Daoy (cell line): ENCODE measurements at places on chromosomes 5 and 9. TPM values are rescaled to one million over a fixed set of nuclear protein-coding genes. Genes with fewer than 3 reads are reported as not detected.

- no peak for DNase-seq
Measured at GRCh38 chr5:126355940-126356339, 67.3 kb upstream of the GRAMD2B start.

DNA sequence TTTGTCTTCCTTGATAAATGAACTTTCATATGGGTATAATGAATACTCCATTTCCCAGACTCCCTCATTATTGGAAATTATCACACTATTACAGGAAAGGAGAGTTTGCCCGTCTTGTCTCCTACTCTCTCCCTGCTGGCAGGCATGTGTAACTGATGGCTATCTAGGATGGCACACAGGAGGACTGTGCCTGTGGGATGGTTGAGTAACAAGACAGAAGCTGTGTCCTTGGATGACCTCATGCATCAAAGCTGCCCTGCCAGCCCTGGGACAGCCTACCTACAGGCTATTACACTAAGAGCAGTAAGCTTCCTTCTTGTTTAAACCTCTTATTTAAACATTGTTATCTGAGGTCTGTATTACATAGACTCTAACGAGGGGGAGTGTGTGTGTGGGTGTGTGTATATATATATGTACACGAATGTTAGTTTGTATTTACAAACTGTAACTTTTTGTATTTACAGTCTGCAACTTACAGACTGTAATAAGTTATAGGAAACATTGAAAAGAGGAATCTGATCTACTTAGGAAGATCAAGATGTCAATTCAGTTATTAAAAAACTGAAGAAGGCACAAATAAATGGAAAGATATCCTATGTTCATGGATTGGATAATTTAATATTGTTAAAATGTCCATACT lies 247.6 kb upstream of the ACO1 start:
- DNase-seq: no peak

DNA sequence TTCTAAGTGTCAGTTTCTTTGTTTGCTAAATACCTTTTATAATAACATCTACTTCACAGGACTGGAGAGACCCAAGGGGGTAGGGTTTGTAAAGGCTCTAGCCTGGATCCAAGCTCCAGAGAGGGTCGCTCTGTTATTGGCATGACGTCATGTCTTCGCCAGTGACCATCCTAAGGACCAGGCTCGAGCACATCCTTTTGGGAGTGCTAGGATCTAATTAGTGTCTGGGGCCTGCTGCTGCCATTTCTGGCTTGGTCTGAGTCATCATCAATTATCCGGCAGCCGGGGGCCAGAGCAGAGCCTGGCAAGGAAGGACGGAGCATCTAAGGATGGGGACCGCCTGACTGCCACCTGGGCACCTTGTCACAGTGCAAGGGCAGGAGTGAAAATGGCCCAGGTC lies 153.0 kb downstream of the NSG2 start:
- peak; percentile 27 for DNase-seq

GRCh38 chr5:89342106-89342876 lies 459.3 kb upstream of the MEF2C start:
- peak; percentile 47 for DNase-seq

DNA sequence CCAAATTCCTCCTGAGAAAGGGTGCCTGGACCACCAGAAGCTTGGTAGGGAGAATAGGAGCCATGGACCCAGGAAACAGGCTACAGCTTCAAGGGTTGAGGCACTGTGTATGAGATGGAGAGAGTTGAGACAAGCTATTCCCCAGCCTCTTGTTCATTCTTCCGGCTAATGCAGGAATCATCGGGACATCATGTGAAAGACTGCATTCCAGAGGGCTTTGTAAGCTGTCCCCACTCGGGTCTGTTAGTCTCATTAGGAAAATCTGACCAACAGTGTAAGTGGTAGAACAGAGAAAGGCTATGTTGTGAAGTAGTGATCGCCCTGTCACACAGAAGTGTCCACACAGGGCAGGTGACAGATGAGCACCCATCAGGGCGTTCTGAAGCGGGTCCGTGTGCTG lies 81.4 kb downstream of the GABBR2 start:
- no peak for DNase-seq

GRCh38 chr5:103375863-103376591 lies 117.5 kb downstream of the MACIR start:
- no peak for DNase-seq

- DNase-seq: no peak
Measured at GRCh38 chr9:17852108-17852507, 273.2 kb downstream of the SH3GL2 start.

GRCh38 chr9:132910376-132910775 lies 31.7 kb downstream of the SPACA9 start:
- DNase-seq: peak; percentile 21

- no peak for DNase-seq
Measured at GRCh38 chr9:127580366-127580765, 31.7 kb upstream of the STXBP1 start.

DNA sequence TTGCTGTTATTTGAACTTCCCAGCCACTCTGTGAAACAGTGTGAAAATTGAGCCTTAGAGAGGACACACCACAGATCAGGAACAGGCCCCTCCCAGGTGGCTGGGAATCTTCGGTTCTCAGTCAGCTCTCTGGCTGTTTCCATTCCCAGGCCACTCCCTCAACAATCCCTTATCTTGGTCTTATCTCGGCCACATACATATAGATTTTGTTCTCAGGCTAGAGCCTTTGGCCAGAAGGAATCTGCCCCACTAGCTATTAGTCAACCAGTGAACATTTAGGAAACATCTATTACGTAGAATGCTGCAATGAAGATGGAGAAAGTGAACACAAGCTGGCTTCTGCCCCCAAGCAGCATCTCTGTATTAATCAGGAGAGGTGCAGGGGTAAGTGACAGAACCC lies 21.0 kb upstream of the WWC1 start:
- DNase-seq: peak; percentile 38

PCAT7 gene
- not detected in 2 replicates for total RNA-seq

NPM1 gene
- 3,269 and 4,718 TPM in 2 replicates for total RNA-seq

C9orf57 gene
- not detected in 2 replicates for total RNA-seq

DIRAS2 gene
- total RNA-seq: 0.27 and 0.57 TPM in 2 replicates

TIMD4 gene
- not detected in 2 replicates for total RNA-seq
